GM12865 (cell line): ENCODE measurements at places on chromosomes 16 and 17.

- no peak for DNase-seq
Measured at GRCh38 chr17:76530095-76530723, 7.3 kb downstream of the CYGB start.

GRCh38 chr17:44956998-44957981 is 9.7 kb upstream of the KIF18B start:
- DNase-seq, result no peak

DNA sequence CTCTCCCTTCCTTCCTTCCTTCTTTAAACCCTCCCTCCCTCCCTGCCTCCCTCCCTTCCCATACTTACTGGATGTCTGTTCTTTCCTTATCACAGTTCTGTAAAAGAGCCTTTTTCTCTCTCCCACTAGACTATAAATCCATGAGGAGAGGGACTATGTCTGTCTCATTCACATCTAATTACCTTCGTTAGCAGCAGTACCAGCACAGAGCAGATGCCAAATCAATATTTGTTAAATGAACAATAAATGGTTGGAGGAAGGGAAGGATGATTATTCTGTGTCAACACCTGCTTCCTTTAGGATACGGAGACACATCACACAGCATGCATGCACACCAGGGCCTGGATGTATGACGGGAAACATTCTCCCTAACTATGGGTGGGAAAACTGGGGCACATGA is 94.2 kb downstream of the DNAH3 start:
- no peak for DNase-seq

DNA sequence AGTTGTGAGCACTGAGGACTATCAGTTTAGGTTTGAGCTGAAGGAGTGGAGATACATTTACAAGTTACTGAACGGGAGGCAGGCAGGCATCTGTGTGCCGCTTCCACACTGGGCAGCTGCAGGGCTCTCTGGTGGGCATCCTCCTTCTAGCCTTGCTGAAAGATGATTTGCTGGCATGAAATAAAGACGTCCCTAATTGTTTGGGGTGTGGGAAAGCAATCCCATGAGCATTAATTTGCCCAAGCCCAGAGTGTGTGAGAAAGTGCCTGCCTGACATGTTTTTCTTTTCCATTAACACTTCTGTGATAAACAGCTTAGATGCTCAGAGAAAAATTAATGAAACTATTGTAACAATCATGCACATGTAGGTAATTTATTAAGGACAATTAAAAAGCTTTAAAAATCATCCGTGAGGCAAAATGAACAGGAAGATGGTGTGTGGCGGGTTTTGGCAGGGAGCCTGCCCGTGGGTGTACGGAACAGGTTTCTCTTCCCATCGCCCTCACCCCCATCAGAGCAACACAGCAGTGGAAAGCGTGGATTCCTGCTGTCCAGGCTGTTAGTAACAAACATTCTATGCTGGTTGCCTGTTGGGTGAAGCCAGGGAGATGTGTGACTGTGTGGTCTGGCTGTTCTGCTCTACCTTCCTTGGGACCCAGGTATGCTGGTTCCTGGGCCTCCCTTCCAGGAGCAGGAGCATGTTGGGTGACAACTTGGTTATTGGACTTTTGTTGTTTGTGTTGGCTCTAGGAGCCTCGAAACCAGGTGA is 191.9 kb downstream of the MSI2 start:
- DNase-seq, result no peak

DNA sequence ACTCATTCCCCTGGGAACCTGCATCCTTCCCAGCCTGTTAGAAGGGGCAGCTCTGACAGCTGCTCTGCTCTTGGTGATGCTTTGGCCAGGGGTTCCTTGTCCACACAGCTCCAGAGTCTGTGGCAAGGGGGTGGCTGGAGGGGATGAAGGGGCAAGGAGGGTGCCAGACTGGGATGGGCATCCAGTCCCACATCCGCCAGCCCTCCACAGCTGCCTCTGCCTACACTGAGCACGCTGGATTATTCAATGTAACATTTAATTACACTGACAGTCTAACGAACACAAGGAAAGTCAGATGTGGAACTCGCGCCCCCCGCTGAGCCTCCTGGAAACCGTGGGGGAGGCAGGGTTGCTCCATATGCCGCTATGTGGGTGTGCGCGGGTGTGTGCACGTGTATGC is 101.1 kb downstream of the C16orf78 start:
- no peak for DNase-seq

DNA sequence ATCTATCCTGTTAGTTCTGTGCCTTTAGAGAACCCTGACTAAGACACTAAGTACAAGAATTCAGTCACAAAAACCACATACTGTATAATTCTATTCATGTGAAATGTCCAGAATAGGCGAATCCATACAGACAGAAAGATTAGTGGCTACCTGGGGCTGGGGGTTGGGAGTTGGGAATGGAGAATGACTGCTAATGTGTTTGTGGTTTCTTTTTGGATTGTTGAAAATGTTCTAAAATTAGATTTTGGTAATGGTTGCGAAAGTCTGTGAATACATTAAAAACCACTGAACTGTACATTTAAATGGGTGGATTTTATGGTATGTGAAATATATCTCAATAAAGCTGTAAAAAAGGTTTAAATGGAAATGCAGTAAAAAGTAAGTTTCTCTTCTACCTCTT is 80.4 kb upstream of the AKTIP start:
- no peak for DNase-seq

DNA sequence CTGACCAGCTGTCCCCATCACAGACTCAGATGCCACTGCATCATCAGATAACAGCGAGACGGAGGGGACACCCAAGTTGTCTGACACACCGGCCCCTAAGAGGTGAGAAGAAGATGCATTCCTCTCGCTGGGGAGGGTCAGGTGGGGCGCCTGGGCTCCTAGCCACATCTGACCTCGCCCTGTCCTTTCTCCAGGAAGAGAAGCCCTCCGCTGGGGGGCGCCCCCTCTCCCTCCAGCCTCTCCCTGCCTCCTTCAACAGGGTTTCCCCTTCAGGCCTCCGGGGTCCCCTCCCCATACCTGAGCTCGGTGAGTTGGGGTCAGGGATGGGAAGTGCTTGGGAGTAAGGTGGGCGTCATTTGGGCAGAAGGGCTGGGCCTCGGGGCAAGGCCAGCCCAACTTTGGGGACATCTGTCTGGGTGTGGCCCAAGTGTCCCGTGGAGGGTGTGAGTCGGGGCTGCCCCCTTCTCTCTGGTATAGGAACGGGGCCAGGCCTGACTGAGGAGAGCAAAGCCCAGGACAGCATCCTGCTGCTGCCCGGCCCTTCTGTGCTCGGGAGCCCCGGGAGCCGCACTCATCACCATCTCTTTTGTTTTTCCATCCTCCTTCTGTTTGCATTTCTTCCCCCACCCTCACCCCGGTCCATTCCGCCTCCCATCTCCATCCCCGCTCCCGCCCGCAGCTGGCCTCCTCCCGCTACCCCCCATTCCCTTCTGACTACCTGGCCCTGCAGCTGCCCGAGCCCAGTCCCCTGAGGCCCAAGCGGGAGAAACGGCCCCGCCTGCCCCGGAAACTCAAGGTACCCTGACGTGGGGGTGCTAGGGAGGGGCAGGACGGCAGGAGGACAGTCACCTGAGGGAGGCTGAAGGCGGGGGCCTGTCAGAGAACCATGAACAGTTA is 4.9 kb downstream of the INO80E start:
- DNase-seq, result no peak

DNA sequence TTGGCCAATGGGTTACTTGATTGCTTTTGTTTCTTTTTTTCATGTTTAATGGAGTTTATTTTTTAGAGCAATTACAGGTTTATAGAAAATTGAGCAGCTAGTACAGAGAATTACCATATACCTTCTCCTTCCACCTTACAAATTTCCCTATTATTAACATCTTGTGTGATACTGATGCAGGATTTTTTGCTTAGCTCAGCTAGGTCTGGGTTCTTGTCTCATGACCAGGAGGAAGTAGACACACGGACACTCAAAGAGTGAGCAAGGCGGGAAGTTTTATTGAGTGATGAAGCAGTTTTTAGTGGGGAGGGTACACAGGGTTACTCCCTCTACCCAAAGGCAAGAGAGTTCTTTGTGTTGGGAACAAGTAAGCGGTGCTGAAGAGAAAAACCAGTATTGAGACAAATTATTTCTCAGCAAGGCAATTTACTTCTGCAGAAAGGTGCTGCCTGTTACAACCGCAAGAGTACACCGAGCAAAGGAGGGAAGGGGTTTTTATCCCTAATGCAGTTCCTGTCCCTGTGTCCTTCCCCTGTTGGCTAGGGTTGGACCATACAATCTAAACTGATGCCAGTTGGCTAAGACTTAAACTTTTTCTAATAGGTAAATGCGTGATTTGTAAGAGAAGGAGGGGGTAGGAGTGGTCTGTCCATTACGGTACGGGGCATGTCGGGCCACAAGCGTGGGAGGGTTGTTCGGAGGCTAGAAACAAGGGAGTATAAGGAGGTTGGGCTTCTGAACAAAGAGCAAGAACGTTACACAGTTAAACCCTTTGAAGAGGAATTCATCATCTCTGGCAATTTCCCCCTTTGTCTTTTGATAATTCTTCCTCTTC is 26.9 kb downstream of the SEC14L1 start:
- DNase-seq, result no peak

GRCh38 chr17:34201225-34201624 is 53.9 kb upstream of the CCL2 start:
- peak; percentile 18 for DNase-seq

GRCh38 chr17:81621494-81622130 is 15.3 kb downstream of the NPLOC4 start:
- no peak for DNase-seq

GRCh38 chr17:49439673-49440571 is 25.2 kb upstream of the PHB1 start:
- DNase-seq, result no peak

- DNase-seq, result peak; percentile 66
Measured at GRCh38 chr17:55341432-55341831, 76.7 kb downstream of the HLF start.

- DNase-seq, result no peak
Measured at GRCh38 chr17:76176701-76177574, 35.9 kb upstream of the FOXJ1 start.

- DNase-seq, result peak; percentile 74
Measured at GRCh38 chr16:72246423-72246822, 74.5 kb upstream of the PMFBP1 start.

GRCh38 chr17:3474212-3474611 is 1.6 kb upstream of the ASPA start:
- no peak for DNase-seq

GRCh38 chr16:19733551-19733950 is 15.5 kb downstream of the IQCK start:
- no peak for DNase-seq

GRCh38 chr17:859824-860195 is 77.7 kb downstream of the MRM3 start:
- DNase-seq, result no peak

GRCh38 chr16:83727751-83728352 is 79.9 kb upstream of the HSBP1 start:
- DNase-seq, result no peak

- no peak for DNase-seq
Measured at GRCh38 chr16:79776243-79776847, 175.8 kb upstream of the MAF start.

DNA sequence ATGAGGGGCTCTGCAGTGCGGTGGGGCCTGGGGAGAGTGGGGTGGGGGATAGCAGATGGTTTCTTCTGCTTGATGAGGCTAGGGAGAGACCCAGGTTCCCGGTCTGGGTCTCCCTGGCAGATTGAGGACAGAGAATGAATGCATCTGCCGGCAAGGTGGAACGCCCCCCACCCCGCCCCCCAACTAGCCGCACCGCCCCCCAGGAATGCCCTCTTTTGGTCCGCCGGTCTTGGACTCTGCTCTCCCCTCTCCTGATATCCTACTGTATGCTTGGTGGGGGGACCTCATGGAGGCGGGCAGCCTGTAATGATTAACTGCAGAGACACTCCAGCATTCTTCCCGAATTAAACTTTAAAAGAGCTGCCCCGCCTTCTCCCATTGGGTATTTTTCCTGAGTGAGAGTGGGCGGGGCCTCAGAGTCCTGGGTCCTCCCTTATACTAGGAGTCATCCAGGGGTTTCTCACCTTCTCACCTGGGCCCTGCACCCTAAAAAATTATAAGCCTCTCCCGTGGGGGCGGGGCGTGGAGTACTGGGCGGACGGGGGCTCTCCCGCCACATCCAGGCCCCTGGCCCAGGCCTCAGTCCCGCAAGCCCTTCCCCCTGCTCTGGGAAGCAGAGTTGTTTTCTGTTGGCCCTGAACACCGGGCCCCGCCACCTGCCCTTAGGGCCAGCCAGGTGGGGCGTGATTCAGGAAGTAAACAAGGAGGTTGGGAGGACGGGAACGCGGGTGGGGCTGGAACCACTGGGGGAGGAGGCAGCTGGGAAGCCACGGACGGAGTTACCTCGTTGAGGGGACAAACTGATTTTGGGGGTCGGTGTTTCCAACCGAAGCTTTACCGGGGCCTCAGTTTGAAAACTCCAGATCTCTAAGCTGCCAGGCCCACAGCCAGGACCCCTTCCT is 1.5 kb downstream of the GRB7 start:
- no peak for DNase-seq

DNA sequence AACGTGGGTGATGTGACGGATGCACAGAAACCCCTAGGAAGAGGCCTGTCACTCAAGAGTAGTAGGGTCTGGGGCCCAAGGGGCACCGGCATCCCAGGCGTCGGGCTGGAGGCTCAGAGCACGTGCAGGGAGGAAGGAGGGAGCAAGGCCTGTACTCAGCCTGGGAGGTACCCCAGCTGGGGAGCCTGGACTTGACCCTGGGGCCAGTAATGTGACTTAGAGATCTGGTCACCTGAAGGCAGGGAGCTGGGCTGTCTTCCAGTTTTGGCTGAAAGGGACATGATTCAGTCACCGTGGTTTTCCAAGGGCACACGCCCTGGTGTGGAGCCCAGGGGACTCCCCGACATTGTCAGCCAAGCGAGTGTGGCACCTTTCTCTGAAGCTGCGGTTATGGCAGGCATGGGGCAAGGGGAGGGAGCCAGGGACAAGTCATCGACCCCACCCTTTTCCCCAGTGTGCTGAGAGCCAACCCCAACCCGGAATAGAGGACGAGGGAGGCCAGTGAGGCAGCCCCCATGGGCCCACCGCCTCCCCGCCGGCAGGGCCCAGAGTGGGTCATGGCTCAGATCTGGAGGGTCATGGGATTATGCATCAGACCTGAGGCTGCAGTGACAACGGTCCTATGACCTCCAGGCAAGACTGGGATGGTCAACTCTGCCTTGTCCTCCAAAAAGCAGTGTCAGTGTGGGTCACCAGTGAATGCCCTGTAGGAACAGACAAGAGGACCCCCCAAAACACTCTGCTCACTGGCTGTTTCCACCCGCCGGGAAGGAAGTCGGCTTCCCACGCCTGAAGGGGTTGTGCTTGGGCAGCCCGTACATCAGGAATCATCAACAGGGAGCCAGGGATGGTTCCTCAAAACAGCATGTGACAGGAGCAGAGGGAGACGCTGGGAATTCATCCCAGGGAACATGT is 41.9 kb downstream of the MEAK7 start:
- no peak for DNase-seq
